ENCODE measurements at places on chromosomes 11 and 22. TPM values are rescaled to one million over a fixed set of nuclear protein-coding genes. Genes with fewer than 3 reads are reported as not detected.

GRCh38 chr22:42493393-42493792, 26.2 kb downstream of the RRP7A start:
- no peak for DNase-seq

GRCh38 chr22:19862619-19863246, 8.1 kb upstream of the GNB1L start:
- DNase-seq = no peak

DNA sequence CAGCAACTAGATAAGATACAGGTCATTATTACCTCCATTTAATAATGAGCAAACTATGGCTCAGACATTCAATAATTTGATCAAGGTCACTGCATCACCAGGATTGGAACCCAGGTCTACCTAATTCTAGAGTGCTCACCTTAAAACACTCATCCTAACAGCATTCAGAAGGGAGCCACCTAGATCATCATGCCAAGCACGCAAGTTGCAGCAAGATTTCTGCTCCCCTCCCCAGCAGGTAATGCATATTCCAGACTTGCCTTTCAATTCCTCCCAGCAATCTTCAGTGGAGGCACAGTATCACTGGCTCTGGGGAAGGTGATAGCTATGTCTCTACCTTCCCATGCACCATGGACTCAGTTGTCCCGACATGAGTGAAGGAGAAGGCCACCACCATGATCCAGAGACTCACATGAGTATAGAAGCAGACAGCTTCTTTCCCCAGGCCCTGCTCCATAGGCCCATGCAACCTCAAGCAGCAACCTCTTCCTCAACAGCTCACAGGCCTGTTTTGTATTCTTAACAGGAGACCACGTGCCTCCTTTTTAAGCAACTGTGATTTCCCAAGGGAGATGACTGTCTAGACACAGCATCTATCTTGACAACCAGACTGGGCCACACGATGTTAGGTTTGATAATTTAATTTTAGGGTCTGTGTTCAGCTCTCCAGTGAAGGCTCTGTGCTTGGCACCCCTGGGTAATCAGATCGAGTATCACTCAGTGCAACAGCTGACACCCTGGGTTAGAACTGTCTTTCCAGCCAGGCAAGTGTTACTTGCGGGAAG, 36.4 kb downstream of the RAB30 start:
- no peak for DNase-seq

GRCh38 chr22:27668828-27669797, 132.4 kb downstream of the MN1 start:
- DNase-seq = no peak

DNA sequence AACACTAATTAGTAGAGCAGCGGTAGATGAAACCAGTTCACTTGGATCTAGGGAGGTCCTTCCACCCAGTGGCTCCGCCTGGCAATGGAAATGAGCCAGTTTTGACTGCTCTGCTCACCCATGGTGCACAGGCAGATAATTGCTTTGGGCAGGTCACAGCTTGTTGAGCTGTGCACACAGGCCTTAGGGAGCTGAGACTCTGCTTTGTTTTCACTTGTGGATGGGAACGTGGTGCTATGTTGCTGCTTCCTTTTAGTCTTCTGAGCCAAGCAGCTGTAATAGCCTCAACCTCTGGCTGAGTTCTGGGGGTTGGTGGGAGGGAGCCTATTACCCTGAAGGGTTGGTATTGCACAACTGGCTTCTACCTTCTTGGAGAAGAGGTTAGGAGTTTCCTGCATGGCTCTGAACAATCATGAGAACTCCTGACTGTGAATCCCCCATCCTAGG, 262.3 kb upstream of the MTNR1B start:
- DNase-seq = no peak

Gene E2F8
- total RNA-seq = 9.4 TPM

Gene GAL
- 2.2 TPM for total RNA-seq
